ENCODE measurements at places on chromosomes 7 and 10.

- no peak for DNase-seq
Measured at GRCh38 chr10:35244549-35244948, 91.8 kb upstream of the CCNY start.

- DNase-seq = no peak
Measured at GRCh38 chr7:84017651-84018050, 176.9 kb downstream of the SEMA3A start.

GRCh38 chr10:70915206-70915605 lies 26.8 kb upstream of the PCBD1 start:
- DNase-seq = no peak

DNA sequence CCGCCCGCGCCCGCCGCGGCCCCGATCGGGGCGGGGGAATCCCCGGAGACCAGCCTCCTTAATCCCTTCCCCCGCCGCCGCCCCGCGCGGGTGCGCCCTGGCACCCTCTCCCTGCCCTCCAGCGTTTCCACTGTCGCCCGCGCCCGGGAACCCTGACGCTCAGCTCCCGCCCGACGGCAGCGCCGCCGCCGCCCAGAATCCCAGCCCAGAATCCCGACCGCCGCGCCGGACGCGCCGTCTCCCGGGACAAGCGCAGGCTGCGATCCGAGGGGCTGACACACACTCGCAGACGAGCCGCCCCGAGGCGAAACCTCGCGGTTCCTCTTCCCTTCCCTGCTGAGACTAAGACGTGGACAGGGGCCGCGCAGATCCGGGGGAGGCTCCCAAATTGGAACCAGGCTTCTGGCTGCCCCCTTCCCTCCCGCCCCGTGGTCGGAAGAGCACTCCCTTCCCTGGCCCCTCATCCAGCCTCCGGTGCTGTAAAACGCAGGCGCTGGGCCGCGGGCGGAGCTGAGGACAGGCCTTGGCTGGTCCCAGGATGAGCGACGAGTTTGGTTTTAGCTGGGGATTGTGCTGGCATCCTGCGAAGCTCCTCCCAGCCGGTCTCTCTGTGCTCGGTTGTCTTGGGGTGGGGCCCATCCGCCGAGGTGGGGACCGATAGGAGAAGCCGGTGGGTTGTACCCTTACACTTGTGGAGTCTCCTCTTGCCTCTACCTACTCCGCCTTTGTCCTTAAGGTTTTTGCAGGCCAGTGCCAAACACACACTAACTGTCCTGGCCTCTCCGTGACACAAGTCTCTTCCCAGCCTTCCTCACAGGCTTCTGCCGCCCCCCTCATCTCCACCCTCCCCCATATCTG lies 1.1 kb downstream of the MARVELD1 start:
- peak; percentile 58 for DNase-seq

GRCh38 chr7:36130236-36130945 lies 22.7 kb upstream of the EEPD1 start:
- DNase-seq = no peak
